Lung (tissue), 17 donors: ENCODE measurements at places on chromosomes 5 and 9. TPM values are rescaled to one million over a fixed set of nuclear protein-coding genes. Genes with fewer than 3 reads are reported as not detected.

Gene RANBP17
- total RNA-seq = 130 TPM

Gene ARL14EPL
- not detected for total RNA-seq

Gene FBP2
- 0.88 TPM for total RNA-seq

Gene CKMT2
- 2.8 TPM for total RNA-seq

Gene HRCT1
- total RNA-seq = 14.1 TPM

Gene SHISAL2B
- 0.34 TPM for total RNA-seq

Gene ITK
- total RNA-seq = 3.4 TPM

Gene GRIA1
- total RNA-seq = 2.2 TPM

Gene GARIN3
- not detected for total RNA-seq

Gene SELENOP
- total RNA-seq = 756 TPM

Gene C5orf47
- 0.06 TPM for total RNA-seq

Gene ABCA1
- 140 TPM for total RNA-seq

Gene CACFD1
- 40.5 TPM for total RNA-seq

Gene ADAMTS16
- total RNA-seq = 0.97 TPM

Gene F12
- total RNA-seq = not detected

Gene UGT3A2
- not detected for total RNA-seq

Gene SPATA6L
- 18.2 TPM for total RNA-seq

Gene MBLAC2
- 6.5 TPM for total RNA-seq

Gene PTBP3
- 71.3 TPM for total RNA-seq

Gene BAAT
- total RNA-seq = 0.37 TPM

Gene PLAC8L1
- not detected for total RNA-seq

Gene BHMT
- 0.46 TPM for total RNA-seq

Gene SLC25A2
- 0.17 TPM for total RNA-seq

Gene NIPAL4
- 0.55 TPM for total RNA-seq

Gene ANKRD33B
- 6.3 TPM for total RNA-seq

Gene FKTN
- total RNA-seq = 36.9 TPM

Gene ZNF354C
- total RNA-seq = 15.8 TPM

Gene GFRA3
- not detected for total RNA-seq

Gene SLCO4C1
- 26.5 TPM for total RNA-seq

Gene MRRF
- 31.9 TPM for total RNA-seq

Gene MIGA2
- total RNA-seq = 31.6 TPM

Gene LIX1
- not detected for total RNA-seq

Gene FAM163B
- total RNA-seq = 0.51 TPM

Gene GALNT12
- total RNA-seq = 35.0 TPM
